SHP77 (cell line): ENCODE measurements at places on chromosomes 7 and 10.
A peak's percentile ranks its signal among the peaks of the same experiment; 100 is the strongest.

GRCh38 chr7:106222545-106222944 lies 62.2 kb downstream of the NAMPT start:
- DNase-seq = no peak

GRCh38 chr10:58531084-58531695 lies 18.5 kb downstream of the BICC1 start:
- no peak for DNase-seq

DNA sequence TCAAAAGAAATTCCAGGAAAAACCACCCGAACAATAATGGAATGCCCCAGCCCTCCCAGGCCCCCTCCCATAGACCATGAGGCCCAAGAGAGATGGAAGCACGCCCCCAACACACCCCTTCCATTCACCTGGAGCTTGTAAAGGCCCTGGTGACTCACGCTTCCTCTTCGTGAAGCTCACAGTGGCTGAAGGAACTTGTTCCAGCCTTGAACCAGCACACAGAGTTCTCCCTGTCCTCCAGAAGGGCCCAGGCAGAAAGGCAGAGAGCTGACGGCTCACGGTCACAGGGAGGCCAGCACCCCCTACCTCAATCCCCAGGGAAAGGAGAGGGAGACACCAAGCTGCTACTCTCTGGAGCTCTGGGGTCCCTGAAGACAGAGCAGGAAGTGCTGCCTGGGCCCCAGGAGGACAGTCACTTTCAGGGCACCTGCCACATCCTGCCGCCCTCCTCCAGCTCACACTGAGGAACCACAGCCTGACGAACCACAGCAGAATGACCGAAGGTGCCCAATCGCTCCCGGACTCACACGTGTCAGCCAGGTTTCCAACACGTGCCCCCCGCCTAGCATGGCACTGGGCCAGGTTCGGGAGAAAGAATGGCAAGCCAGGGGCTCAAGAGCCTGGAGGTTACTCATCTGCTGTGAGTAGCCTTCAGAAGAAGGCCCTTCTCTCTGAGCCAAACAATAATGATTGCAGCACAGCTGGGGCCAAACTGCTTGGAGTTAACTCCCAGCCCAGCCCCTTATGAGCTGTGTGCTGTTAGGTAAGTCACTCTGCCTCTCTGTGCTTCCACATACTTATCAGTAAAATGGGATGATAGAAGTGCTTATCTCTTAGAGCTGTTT lies 52.8 kb downstream of the DLG5 start:
- no peak for DNase-seq

DNA sequence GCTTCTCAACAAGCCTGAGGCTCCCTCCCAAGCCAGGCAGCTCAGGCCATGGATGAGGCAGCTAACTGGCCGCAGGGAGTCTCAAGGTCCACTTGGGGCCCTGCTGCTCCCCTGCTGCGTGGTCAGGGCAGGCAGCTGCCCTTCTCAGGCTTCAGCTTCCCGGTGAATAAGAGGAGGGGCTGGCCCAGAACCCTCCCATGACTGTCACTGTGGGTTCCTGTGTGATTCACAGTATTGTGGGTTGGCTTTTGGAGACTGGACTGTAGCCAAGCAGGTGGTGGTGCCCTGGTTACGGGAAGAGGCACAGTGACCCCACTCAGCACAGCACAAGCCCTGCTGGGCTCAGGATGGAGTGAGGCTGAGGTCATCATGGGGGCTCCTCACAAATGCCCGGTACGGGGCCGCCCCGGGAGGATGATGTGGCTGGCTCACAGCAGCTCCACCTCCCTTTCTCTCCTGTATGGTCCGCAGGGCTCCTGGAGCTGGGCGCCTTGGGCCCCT lies 189.8 kb downstream of the HECW1 start:
- DNase-seq = peak; percentile 70

GRCh38 chr10:89301721-89302445 lies at the start of gene IFIT2:
Gene IFIT2, plus strand, starts transcription at chr10:89302046. Its CDS starts 78 bp downstream, at chr10:89302124.
- no peak for DNase-seq

DNA sequence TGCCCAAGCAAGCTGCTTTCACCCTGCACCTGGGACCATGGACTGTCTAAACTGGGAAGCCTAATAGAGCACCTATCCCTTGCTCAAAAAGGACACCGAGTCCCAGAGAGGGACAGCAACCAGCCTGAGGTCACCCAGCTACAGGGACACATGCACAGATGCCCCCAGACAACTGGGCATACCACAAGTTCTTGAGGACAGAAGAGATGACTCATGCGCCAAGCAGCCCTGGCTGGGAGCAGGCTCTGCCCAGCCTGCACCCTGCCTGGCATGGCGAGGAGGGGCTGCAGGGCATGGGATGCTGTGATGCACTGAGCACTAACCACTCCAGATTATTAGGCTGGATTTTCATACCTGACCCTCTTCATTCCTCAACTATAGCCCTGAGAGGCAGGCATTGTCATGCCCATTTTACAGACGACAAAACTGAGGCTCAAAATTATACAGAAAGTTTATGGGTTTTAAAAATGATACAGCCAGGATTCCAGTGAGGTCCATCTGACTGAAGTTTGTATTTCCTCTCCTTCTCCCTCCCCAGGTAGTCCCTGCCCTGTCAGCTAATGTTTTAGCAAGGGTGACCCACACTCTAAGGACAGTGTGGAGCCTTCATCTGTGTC lies 289.3 kb upstream of the ZMIZ1 start:
- no peak for DNase-seq

- DNase-seq = no peak
Measured at GRCh38 chr10:83990126-83990525, 149.2 kb upstream of the GHITM start.

GRCh38 chr10:35415505-35415904 lies 79.2 kb downstream of the CCNY start:
- no peak for DNase-seq
